ENCODE measurements at places on chromosomes 7 and 10. TPM values are rescaled to one million over a fixed set of nuclear protein-coding genes. Genes with fewer than 3 reads are reported as not detected.

Gene ZNF467
- 0.32 TPM for total RNA-seq

Gene CLCN1
- not detected for total RNA-seq

Gene PILRA
- total RNA-seq = 9.8 TPM

Gene MGMT
- 84.5 TPM for total RNA-seq

Gene ANKRD61
- total RNA-seq = not detected

Gene ASAH2B
- 1.0 TPM for total RNA-seq
